NCI-H1092 (cell line): ENCODE measurements at places on chromosomes 7 and 10.

DNA sequence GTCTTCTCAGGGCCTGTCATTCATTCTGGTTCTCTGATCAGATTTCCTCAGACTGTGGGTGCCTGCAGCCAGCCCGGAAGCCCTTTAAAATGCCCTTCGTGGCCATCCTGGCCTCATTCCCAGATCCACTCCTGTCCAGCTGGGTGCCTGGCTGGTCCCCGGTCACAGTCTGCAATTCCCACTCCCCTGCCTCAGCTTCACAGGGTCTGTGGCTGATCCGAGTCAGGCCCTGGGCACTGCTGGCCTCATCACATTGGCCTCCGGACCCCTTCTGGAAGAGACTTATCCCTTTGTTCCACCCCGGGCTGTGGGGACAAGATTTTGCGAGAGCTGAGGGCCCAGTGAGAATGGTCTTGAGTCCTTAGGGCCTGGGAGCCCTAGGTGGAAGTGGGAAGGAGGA is 12.1 kb downstream of the DOCK1 start:
- no peak for DNase-seq

DNA sequence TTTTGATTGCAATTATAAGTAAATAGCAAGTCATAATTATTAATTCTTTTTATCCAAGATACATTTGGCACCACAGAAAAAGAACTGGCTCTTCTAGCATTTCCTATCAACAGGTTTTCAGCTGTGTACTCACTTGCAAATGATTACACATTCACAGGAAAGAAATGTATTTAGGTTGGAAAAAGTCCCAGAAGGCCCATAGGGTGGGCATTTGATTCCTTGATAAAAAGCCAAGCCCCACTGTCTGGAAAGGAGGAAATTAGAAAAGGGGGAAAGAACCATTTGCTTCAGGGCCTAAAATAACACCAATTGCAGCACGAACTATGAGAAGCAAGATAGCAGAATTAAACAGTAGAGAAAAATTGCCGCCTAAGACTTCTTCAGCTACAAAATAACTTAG is 80.8 kb upstream of the COL1A2 start:
- peak; percentile 89 for DNase-seq

- no peak for DNase-seq
These were observed 21.4 kb upstream of the KIF20B start for GRCh38 chr10:89679986-89680385.

GRCh38 chr7:139855498-139856270 is 26.6 kb downstream of the TBXAS1 start:
- no peak for DNase-seq

- DNase-seq = no peak
These were observed 225.0 kb upstream of the CELF2 start for GRCh38 chr10:10792681-10793080.

- DNase-seq = no peak
These were observed 5.8 kb downstream of the COMTD1 start for GRCh38 chr10:75229971-75230370.

DNA sequence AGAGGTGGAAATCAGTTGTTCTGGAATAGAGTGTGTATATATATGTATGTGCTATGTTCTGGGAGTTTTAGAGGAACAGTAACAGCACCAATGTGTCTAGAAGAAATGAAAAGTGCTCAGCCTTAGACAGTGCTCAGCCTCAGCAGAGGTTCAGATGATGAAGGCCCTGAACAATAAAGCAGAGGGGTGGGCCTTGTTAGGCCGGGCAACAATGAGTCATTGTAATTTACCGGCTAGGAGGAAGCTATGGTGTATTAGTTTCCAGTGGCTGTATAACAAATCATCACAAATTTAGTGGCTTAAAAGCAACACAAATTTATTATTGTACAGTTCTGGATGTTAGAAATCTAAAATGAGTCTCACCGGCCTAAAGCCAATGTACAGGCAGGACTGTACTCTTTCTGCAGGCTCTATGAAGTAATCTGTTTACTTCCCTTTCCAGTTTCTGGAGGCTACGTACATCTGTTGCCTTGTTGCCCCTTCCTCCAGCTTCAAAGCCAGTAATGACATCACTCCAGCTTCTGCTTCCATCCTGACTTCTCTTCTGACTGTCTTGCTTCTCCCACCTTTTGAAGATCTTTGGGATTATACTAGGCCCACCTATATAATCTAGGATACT is 84.6 kb downstream of the CH25H start:
- DNase-seq = no peak

- DNase-seq = peak; percentile 46
These were observed 8.2 kb upstream of the NKX6-2 start for GRCh38 chr10:132793871-132794849.

DNA sequence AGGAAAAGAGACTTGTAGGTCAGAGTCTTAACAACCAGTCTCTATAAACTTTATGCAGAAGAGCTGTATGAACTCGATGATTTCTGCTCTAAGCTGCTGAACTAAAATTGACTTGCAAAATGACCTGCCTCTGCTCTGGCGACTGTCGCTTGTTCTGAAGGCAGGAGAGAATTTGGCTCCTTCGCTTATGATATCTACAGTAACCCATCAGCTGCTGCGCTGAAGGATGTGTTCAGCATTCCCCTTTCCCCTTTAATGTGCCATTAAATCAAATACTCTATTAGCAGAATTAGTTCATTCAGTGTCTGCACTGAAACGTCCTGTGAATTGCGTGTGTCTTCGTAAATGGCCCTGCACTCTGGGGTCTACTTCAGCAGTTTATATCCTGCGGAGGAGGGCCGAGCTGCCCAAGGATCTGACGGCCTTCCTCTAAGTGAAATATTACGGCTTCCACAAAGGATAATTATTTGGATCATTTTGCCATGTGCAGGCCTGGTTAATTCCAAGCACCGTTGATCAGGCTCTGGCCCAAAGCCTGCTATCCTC is 254.9 kb downstream of the SNX10 start:
- DNase-seq = no peak

- DNase-seq = no peak
These were observed 100.6 kb downstream of the PLXNA4 start for GRCh38 chr7:132475669-132476116.

GRCh38 chr10:71945819-71946474 is 18.2 kb upstream of the CHST3 start:
- no peak for DNase-seq

GRCh38 chr7:101950450-101951119 is 133.2 kb downstream of the CUX1 start:
- DNase-seq = no peak

GRCh38 chr7:144908943-144909556 is 73.2 kb upstream of the TPK1 start:
- DNase-seq = no peak

- DNase-seq = no peak
These were observed 61.7 kb upstream of the ECHDC3 start for GRCh38 chr10:11680496-11680895.

DNA sequence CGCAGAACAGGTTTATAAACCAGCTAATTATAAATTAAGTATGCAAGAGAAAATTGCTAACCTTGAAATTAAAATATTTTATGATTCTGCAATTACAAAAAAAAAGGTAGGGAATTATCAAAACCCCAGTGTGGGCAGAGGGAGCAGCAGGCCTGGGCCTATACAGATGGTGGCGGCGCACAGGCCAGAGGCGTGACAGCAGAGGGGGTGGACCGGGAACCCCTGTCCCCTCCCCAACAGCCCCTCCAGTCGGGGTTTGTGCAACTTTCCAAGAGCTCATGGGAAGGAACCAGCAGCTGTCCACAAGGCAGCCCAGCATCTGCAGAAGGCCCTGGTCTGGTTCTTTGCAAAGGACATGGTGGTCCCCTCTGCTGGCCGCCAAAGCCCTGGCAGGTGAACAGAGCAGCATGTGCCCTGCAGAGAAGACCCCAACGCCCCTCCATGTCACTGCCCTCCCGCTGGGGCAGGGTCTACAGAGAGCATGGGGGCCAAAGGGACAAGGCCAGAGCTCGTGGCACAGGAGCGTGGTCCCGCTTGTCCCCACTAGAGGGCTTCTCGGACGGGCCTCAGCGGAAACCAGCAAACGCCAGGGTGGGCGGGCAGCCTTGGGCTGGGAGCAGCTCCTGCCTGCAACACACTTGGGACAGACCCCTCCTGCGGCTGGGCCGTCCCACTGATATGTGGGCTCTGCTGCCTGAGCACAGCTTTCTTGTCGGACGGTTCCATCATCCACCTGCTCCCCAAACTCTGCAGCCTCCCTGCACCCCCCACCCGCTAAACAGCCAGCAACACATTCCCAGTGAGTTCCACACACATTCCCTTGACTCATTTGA is 75.1 kb downstream of the EBF3 start:
- DNase-seq = no peak

DNA sequence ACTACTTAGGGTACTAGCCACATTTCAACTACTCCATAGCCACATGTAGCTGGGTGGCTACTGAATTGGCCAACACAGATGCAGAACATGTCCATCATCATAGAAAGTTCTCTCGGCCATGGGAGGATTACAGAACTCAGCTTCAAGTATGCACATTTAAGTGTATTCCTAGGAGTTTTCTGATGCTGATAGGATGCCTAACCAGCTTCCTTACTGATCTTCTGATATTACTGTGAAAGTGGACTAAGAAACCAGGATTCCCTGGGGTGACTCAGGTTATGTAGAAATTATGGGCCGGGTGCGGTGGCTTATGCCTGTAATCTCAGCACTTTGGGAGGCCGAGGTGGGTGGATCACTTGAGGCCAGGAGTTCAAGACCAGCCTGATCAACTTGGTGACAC is 125.5 kb downstream of the FRMD4A start:
- no peak for DNase-seq

DNA sequence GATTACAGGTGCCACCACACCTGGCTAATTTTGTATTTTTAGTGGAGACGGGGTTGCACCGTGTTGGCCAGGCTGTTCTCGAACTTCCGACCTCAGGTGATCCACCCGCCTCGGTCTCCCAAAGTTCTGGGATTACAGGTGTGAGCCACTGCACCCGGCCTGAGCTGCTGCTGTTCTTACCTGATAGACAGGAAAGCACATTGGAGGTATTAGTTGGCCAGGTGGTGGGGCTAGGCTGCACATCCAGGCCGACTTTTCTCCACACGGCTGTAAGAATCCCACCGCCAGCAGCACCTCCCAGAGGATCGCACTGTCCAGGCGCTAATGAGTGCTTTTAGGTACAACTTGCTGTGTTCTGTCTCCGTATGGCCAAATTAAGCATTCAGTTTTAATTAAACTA is 112.6 kb downstream of the WDR37 start:
- no peak for DNase-seq

- DNase-seq = no peak
These were observed 217.0 kb downstream of the CREB5 start for GRCh38 chr7:28629216-28629842.
